Gastroesophageal sphincter (tissue), 4 donors: ENCODE measurements at places on chromosomes 1 and 21. TPM values are rescaled to one million over a fixed set of nuclear protein-coding genes. Genes with fewer than 3 reads are reported as not detected.

Gene MATN1
- not detected for total RNA-seq

Gene DCAF6
- total RNA-seq: 104 TPM

Gene DR1
- total RNA-seq: 35.2 TPM

Gene FCRL1
- total RNA-seq: not detected

Gene DISP1
- 14.0 TPM for total RNA-seq

Gene SLC45A1
- total RNA-seq: 6.5 TPM

Gene CDCP2
- not detected for total RNA-seq

Gene DNAJB4
- 74.1 TPM for total RNA-seq

Gene B3GALT2
- total RNA-seq: 5.1 TPM

Gene CELF3
- 0.40 TPM for total RNA-seq

Gene ARHGEF16
- 0.54 TPM for total RNA-seq
